ENCODE measurements at places on chromosomes 6 and 20.
A peak's percentile ranks its signal among the peaks of the same experiment; 100 is the strongest.

- DNase-seq: no peak
Measured at GRCh38 chr20:45343532-45344167, 4.6 kb downstream of the SDC4 start.

DNA sequence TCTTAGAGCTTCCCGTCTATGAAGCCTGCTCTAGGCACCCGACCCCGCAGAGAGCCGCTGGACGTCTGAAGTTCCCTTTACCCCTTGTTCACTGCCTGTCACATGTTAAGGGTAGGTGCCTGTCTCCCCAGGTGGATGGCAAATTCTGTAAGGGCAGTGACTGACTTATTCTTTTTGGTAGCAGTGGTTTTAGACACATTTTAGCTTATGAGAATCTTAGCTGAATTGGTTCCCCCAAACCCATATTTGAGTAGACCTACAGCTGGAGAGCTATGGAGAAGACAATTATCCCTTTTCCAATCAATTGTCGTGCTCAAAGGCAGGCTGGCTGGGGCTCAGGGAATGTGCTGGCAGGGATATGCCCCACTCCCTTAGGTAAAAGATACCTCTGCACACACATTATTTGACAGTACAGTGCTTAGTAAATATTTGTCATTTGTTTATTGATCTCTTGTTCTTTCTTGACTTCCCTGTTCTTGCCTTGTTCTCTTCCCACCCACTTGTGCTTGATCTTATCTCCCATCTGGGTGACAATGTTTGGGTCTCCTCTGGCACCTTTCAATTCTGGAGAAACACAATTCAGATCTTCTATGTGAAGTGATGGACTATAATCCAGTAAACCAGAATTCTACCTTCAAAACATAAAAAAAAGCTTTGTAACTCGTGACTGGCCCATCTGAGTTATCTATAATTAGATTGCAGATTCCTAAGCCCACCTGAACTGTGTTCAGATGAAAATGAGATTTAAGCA, 114.3 kb upstream of the SLC2A12 start:
- peak; percentile 25 for DNase-seq

DNA sequence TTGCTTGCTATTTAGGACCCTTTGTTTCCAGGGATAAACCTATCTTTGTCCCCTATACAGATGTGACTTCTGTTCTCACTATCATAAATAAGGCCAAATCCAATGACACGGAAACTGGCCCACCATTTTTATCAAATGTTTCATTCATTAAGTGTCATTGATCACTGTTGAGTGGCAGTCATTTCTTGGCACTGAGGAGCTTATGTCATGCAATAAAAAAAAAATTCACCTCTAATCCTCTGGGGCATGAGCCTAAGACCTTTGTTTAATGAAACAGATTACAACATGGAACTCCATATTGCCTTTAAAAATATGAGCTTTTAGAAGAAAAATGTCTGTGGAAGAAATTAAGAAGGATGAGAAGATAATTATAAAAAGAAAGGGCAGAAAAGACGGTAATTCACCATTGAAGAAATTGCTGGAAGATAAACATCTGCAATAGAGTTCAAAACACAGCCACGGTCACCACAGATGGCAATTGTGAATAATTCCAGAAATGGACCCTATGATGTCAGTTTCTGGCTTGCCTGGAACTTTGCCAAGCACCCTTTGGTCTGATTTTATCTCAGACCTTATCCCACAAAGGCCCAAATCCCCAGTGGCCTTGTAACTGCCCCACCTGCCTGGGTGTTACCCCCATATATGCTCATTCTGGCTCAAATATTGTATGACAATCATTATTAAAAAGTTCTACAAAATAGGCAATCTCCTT, 91.1 kb downstream of the DST start:
- no peak for DNase-seq

- no peak for DNase-seq
Measured at GRCh38 chr6:96391776-96392360, 129.7 kb upstream of the UFL1 start.

- peak; percentile 55 for DNase-seq
Measured at GRCh38 chr6:111823831-111824607, 49.2 kb downstream of the FYN start.

GRCh38 chr20:57397693-57398108, 6.5 kb downstream of the RBM38 start:
- no peak for DNase-seq

- peak; percentile 22 for DNase-seq
Measured at GRCh38 chr20:41716436-41716835, 98.3 kb upstream of the CHD6 start.

GRCh38 chr20:61812121-61812844, 253.4 kb downstream of the TAF4 start:
- no peak for DNase-seq

GRCh38 chr6:102355578-102355977, 962.1 kb downstream of the GRIK2 start:
- DNase-seq: no peak

GRCh38 chr20:17594443-17594842, 24.6 kb downstream of the DSTN start:
- DNase-seq: peak; percentile 45
